ENCODE measurements at places on chromosomes 13 and 19. TPM values are rescaled to one million over a fixed set of nuclear protein-coding genes. Genes with fewer than 3 reads are reported as not detected.

RGL3 gene
- not detected for total RNA-seq

EPSTI1 gene
- total RNA-seq, result 17.1 TPM

KLF5 gene
- total RNA-seq, result 5.4 TPM

PCDH17 gene
- total RNA-seq, result not detected

PRR22 gene
- 6.6 TPM for total RNA-seq

LAIR1 gene
- total RNA-seq, result 57.6 TPM

OR4F17 gene
- not detected for total RNA-seq

TLE6 gene
- not detected for total RNA-seq

GRK1 gene
- not detected for total RNA-seq

SULT2A1 gene
- not detected for total RNA-seq

PALM3 gene
- total RNA-seq, result not detected

USHBP1 gene
- not detected for total RNA-seq

CYP4F8 gene
- not detected for total RNA-seq

ATP4A gene
- not detected for total RNA-seq

PINLYP gene
- 0.33 TPM for total RNA-seq

ATP8B3 gene
- total RNA-seq, result 4.9 TPM

CD22 gene
- 0.32 TPM for total RNA-seq

CRX gene
- total RNA-seq, result not detected

PALM gene
- not detected for total RNA-seq

ZNF415 gene
- total RNA-seq, result 1.0 TPM

MAP2K7 gene
- total RNA-seq, result 59.7 TPM

SIGLEC8 gene
- total RNA-seq, result not detected

ZNF628 gene
- total RNA-seq, result 8.1 TPM

KASH5 gene
- total RNA-seq, result 0.69 TPM

MEF2B gene
- total RNA-seq, result 3.1 TPM

C1QTNF9 gene
- total RNA-seq, result not detected

VAV1 gene
- total RNA-seq, result 82.5 TPM

GRIN3B gene
- total RNA-seq, result not detected

ZFP82 gene
- 8.2 TPM for total RNA-seq

PSG6 gene
- total RNA-seq, result not detected

TPRX1 gene
- not detected for total RNA-seq

CCDC169 gene
- not detected for total RNA-seq

PLEKHF1 gene
- 32.4 TPM for total RNA-seq

CCDC70 gene
- not detected for total RNA-seq

ATP8A2 gene
- total RNA-seq, result 0.93 TPM

ODAD3 gene
- total RNA-seq, result not detected

WDR88 gene
- total RNA-seq, result 0.58 TPM

ARHGEF18 gene
- total RNA-seq, result 82.3 TPM

MIDN gene
- total RNA-seq, result 34.0 TPM

SYCN gene
- not detected for total RNA-seq

LSR gene
- total RNA-seq, result 45.8 TPM

SIGLEC6 gene
- total RNA-seq, result not detected

CYP2F1 gene
- total RNA-seq, result not detected

ICAM5 gene
- total RNA-seq, result 0.36 TPM

TEX26 gene
- total RNA-seq, result not detected
